Vagina (tissue), 2 donors: ENCODE measurements at places on chromosomes 5 and 9. TPM values are rescaled to one million over a fixed set of nuclear protein-coding genes. Genes with fewer than 3 reads are reported as not detected.

- no peak for DNase-seq
Observed at GRCh38 chr9:96492993-96493531, 43.1 kb downstream of the HABP4 start.

The KIF24 gene
- 0.49 TPM for total RNA-seq

The C5orf46 gene
- not detected for total RNA-seq

GRCh38 chr9:1869843-1870242, 145.3 kb upstream of the SMARCA2 start:
- no peak for DNase-seq

The P4HA2 gene
- total RNA-seq: 42.0 TPM

GRCh38 chr5:155004138-155004744, 9.3 kb upstream of the KIF4B start:
- DNase-seq: no peak

DNA sequence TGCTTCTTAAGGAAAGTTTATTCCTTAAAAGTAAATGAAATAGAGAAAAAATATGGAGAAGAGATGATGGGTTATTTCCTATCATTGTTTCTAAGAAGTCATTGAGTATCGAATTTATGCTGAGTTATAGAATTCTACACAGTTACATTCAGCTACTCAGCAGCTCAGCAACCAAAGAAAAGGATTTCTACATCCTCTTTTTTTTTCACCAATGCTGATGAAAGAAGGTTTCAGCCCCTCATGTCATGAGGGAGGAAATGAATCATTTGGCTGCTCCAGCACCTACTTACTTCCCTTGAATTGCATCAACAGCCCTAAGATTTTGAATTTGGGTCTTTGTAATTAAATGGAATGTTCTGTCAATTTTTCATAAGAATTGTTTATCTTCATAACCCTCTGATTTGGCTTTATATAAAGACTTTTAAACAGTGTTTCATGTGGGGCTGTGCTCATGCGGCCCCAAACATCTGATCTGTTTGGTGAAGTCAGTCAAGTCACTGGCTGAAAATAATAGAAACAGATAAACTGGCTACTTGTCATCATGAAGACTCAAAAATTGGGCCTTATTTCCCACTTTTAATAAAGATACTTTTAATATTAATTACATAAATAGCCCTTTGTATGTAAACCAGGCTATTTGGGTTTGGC, 18.5 kb upstream of the SNX2 start:
- no peak for DNase-seq

GRCh38 chr9:92299116-92299515, 5.6 kb upstream of the IARS1 start:
- DNase-seq: no peak

- DNase-seq: no peak
Observed at GRCh38 chr9:121718501-121718900, 67.1 kb downstream of the DAB2IP start.

- no peak for DNase-seq
Observed at GRCh38 chr9:111078391-111079038, 40.2 kb upstream of the LPAR1 start.

GRCh38 chr5:96285823-96286222, 147.2 kb downstream of the PCSK1 start:
- DNase-seq: no peak

The KCNIP1 gene
- total RNA-seq: not detected

The ZNF366 gene
- total RNA-seq: 3.2 TPM

DNA sequence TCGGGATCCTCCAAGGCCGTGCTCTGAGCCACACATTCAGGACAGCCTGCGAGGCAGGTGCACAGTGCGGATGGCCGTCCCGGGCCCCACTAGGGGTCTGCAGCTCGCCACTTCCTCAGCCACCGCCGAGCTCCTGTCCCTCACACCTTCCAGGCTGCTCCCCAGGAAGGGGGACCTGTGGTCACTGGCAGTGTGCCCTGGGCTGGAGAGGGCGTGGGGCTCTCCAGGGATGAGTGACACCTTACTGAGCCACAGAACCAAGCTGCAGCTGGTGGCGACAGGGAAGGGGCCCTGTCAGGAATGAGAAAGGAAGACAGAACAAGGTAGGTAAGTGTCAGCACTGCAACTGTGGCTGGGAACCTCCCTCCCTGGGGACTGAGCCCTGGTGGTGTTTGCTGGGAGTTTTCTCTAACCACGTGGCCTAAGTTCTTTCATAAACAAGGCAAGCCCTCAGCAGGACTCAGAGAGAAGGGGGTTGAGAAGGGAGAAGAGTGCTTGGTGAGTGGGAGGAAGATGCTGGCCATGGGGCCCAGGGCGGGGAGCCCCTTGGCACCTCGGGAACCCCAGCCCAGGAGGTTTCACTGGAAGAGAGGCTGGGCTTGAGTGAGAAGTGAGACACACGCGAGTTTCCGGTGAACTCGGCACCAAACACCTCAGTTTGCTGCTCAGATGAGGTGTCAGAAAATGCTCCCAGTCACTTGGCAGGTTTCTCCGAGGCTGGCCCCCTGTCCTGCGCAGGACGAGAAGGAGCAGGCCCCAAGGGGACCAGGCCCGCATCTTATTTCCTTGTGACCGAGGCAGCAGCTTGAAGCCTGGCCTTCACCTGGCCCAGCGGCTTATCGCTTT, 5.2 kb downstream of the IL13 start:
- DNase-seq: no peak

The RLN1 gene
- total RNA-seq: not detected

DNA sequence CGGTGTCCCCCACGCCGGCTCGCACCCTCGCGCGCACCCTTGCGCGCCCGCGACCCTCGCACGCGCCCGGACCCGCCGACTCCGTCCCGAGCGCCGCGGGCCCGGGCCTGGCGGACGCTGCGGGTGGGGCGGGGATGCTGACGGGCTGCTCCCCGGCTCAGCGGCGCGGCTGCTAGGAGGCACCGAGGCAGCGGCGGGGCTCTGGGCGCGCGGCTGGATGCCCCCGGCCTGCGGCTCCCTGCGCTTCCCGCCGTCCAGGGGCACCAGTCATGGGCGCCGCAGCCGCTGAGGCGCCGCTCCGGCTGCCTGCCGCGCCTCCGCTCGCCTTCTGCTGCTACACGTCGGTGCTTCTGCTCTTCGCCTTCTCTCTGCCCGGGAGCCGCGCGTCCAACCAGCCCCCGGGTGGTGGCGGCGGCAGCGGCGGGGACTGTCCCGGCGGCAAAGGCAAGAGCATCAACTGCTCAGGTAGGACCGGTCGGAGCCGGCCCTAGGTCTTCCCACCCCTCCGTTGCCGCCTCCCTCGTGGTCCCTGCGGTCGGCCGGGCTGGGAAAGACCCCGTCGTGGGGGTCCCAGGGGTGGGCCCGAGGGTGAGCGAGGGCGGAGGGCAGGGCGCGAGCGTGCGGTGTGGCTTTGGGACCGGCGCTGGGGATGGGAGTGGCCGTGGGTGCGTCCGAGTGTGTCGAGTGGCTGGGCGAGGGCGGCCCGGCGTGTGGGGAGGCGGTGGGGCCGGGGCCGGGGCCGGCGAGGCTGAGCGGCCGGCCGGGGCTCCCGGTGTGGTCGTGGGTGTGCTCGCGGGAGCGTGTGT, 530 bp downstream of the TMEFF1 start:
- DNase-seq: no peak

GRCh38 chr5:58133631-58134296, 326.1 kb downstream of the PLK2 start:
- no peak for DNase-seq

- no peak for DNase-seq
Observed at GRCh38 chr9:86734771-86735170, 212.5 kb downstream of the GAS1 start.

DNA sequence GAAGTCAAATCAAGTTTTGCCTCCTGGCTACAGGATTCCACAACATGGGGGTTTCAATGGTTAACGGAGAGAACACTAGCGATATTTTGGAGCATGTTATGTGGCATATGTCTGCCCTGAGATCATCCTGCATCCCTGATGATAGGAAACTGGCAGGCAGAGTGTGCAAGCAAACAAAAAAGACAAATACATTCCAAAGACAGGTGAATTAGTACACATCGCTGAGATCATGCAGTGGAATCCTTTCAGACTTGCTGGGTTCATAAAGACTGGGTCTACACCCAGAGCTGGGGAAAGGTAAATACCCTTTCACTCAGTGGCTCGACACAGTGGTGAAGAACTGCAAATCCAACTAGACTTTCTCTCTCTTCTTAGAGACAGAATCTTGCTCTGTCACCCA, 286.5 kb downstream of the EFNA5 start:
- DNase-seq: no peak

DNA sequence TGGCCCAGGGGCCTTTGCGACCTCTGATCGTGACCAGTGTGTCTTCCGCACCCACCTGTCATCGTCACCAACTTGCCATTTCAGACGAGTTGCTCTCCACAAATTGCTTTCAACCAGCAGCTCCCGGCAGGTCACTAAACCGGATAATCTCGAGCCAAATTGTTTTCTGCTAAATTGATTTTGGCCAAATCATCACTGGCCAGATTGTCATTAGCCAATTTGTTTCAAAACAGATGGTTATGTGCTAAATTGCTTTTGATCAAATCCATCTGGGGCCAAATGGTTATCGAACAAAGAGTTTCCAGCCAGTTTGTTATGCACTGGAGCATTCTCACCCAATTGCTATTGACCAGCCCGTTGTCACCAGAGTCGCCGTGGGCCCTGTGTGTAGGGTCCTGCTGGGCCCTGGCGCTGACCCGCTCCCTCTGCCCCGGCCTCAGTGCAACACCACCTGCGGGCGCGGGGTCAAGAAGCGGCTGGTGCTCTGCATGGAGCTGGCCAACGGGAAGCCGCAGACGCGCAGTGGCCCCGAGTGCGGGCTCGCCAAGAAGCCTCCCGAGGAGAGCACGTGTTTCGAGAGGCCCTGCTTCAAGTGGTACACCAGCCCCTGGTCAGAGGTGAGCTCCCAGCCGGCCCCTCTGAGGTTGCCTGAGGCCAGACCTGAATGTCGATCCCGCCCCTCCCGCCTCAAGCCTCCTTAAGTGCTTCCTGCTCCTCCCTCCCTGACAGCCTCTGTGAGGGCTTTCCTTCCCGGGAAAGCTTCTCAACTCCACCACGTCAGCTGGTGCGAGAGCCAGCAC, 35.6 kb downstream of the ADAMTSL2 start:
- DNase-seq: no peak

DNA sequence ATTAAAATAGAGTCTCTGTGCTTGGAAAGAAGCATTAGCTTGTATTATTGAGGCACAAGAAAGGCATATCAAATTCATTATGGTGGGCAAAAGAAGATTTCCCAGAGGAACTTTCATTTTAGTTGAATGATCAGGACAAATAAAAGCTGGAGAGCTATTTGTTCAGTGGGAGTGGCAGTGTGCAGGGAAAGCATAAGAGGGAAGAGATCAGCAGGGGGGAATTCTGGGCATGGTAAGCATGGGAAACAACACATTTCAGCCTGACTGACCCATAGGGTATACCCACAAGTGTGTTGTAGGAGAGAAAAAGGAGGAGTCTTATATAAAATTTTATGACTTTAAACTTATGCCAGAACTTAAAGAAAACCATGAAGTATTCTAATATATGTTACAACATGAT, 167.7 kb upstream of the RASA1 start:
- no peak for DNase-seq

DNA sequence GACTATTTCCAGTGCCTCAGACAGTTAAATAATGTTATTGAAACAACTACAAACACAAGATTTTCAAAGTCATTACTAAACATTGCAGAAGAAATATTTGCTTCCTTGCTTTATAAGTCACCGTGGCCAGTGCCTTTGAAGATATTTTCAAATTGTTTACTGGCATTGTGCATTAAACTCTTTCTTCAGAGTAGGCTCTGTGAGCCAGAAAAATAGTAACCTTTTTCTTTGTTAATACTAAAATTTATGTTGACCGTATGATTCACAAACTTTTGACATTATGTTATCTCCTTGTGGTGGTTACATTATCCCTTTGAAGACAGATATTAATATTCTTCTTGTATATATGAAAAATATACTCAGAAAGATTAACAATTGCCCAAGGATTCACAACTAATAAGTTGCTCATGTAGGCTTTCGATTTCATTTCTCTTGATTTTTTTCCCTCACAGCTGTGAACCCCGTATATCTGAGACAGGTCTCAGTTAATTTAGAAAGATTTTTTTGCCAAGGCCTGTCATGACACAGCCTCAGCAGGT, 140.1 kb downstream of the NR3C1 start:
- no peak for DNase-seq

DNA sequence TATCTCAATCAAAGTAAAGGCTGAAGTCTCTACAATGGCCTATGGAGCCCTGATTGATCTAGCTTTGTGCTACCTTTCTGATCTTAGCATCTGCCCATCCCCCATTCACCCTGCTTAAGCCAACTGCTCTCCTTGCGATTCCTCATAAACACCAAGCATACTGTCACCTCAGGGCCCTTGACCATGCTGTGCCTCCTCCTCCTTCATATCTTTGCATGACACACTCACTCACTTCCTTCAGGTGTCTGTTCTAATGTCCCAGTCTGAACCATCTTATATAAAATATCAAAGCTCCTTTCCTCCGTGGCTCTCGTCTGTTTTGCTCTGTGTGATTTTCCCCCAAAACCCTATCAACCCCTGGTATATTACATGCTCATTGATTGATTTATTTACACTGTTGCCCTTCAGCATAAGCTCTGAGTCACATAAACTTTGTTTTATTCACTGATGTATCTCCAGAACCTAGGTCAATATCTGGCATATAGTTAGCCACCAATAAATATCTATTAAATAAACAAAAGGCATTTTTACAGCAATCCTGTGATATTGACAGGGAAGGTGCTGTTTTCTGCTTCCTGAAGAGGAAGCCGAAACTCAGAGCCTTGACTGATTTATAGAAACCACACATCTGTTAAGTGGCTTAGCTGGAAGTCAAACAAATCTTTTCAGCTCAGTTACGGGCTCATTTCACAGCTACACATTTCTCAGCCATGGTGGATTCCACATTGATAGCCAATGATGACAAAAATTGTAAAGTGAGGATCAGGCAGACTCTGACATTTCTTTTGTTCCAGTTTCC, 103.6 kb downstream of the BOD1 start:
- no peak for DNase-seq

DNA sequence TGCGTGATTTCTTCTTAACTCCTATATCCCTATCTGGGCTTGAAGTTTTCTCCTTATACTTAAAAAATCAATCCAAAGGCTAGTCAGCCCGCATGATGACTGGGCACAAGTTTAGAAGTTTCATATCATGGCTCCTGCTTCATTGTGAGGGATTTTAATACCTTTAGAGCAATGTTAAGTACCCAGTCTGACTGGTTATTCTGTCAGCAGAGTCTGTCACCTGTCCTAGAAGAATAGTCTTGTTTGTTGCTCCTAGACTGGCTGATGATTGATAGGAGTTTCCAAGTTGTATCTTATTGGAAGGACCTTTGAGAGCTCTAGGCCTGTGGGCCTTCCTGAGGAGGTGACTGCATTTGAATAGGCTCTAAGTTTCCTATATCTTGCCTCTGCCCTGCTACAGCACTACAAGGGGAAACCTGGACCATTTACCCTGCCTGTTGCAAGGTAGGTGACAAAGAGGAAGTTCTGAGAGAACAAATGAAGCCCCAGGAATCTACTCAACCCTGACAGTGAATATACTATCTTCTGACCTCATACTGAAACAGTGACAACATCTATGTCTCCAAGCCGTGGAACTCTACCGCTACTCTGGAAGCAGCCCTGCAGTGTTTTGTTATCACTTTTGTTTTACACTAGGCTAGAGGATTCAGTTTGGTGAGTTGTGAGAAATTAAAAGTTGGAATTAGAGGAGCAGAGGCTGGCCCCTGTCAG, 66.5 kb downstream of the F2RL2 start:
- DNase-seq: no peak

The GPR150 gene
- 1.7 TPM for total RNA-seq

The GALT gene
- total RNA-seq: 52.5 TPM

The LRRC70 gene
- 9.6 TPM for total RNA-seq

The WDR31 gene
- total RNA-seq: 2.0 TPM

GRCh38 chr5:17224858-17225511, 7.6 kb downstream of the BASP1 start:
- no peak for DNase-seq
